ENCODE measurements at places on chromosomes 2 and 18.

GRCh38 chr2:178804791-178805190 is 2.4 kb downstream of the TTN start:
- no peak for DNase-seq

- no peak for DNase-seq
Observed at GRCh38 chr18:56390626-56391025, 247.8 kb downstream of the TXNL1 start.

- no peak for DNase-seq
Observed at GRCh38 chr2:26483516-26483915, 5.6 kb upstream of the OTOF start.

- no peak for DNase-seq
Observed at GRCh38 chr2:17995593-17995992, 117.1 kb downstream of the KCNS3 start.

- no peak for DNase-seq
Observed at GRCh38 chr18:28571929-28572328, 395.0 kb upstream of the CDH2 start.

DNA sequence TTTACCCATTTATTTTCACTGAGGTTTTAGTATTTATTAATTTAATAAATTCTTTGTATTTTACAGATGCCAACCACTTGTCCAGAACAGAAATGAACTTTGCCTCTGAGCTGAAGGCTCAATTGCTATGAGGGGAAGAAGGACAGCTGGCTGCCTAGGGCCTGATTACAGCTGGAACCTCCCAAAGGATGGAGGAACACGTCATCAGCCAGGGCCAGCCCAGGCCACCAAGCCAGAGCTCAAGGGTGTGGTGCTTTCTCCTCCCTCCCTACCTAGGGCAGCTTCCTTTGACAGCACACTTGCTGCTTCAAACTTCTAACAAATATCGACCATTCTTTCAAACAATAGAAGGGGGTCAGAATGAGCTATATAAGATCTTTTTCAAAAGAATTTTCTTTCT is 19.7 kb upstream of the RIOK3 start:
- DNase-seq: no peak

DNA sequence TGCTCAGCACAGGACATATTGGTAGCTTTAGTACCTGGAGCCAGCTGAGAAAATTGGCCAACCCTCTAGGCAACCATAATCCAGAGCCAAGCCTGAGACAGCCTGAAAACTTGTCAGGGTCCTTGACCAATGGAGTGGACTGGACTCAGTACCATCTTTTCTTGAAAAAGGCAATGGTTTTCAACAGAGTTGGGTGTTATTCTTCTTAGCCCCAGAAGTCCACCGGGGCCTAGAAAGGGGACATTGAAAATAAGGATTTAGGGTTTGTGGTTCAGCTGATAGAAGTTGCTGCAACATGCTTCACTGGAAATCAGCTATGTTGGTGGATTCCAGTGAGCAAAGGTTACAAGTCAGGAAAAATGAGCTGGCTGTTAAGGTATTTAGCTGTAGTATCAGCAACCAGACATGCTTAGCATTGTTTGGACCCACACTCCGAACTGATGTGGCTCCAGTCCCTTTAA is 22.1 kb upstream of the CNOT11 start:
- no peak for DNase-seq

GRCh38 chr2:46657042-46657504 is 177.7 kb downstream of the TMEM247 start:
- no peak for DNase-seq

- DNase-seq: no peak
Observed at GRCh38 chr2:233799087-233799665, 21.0 kb downstream of the MROH2A start.

- no peak for DNase-seq
Observed at GRCh38 chr18:49813069-49813318, 339 bp downstream of the ACAA2 start.

DNA sequence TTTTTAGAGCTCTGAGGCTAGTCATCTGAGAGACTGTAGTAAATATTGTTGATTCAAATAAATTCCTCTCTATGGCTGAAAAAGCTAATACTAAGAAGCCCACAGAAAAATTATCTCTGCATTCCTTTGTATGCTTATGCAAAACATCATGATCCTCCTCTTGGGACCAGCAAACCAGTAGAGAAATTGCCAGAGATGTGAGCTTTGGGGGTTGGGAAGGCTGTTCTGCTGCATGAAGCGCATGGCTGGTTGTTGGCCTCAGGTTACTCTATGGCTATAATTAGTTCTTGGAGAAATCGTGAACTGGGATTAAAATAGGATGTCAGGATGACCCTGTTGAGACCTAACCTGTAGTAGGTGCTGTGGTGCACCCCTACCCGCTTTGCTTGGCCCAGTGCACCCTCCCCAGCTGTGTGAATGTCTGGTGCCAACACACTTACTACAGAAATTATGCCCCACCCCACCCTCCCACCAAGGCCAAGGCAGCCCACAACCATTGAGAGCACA is 35.5 kb upstream of the C1D start:
- DNase-seq: no peak

- DNase-seq: no peak
Observed at GRCh38 chr2:235501673-235502031, 7.8 kb downstream of the AGAP1 start.

GRCh38 chr18:3266062-3266608 is 4.2 kb downstream of the MYL12B start:
- DNase-seq: no peak

- no peak for DNase-seq
Observed at GRCh38 chr2:112242384-112242783, 12.5 kb downstream of the ZC3H8 start.

DNA sequence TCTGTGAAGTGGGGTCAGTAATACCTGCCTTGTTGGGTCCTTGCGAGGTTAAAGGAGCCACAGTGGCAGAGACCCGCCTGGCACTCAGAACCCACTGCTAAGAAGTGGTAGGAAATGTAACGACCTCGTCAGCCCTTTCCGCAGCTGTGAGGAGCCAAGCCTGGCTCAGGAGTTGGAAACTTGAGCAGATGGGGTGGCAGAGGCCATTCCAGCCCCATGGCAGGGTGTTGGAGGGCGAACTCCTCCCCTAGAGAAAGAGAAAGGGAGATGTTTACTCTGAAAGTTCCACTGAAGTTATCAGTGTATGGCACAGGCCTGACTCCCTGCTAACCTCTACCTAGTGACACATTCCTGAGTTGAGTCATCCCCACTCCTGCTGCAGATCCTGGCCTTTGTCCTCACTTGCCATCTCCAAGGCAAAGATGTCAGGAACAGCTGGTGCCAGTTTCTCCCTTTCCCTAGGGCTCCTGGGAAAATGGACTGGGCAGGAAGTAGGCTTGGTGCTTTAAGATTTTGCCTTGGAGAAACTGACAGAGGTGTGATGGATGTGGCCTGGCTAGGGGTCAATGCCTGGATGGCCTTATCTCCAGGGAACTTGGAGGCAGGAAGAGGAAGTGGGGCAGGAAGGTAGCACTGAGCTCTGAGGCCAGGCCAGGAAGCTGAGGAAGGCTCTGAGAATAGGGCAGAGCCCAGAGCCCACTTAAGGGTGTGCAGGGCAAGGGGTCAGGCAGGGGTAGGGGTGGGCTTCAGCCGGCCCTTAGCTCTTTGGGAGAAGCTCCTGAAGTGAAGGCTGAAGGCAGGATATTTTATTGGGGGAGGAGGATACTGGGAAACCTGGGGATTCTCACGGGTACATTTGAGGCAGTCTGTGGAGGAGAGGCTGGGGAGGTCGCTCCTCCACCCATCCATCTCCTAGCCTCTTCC is 888 bp downstream of the VAMP5 start:
- DNase-seq: no peak

- DNase-seq: no peak
Observed at GRCh38 chr2:44267269-44267795, 7.9 kb upstream of the SLC3A1 start.

GRCh38 chr18:68494802-68495581 is 219.9 kb downstream of the TMX3 start:
- no peak for DNase-seq

DNA sequence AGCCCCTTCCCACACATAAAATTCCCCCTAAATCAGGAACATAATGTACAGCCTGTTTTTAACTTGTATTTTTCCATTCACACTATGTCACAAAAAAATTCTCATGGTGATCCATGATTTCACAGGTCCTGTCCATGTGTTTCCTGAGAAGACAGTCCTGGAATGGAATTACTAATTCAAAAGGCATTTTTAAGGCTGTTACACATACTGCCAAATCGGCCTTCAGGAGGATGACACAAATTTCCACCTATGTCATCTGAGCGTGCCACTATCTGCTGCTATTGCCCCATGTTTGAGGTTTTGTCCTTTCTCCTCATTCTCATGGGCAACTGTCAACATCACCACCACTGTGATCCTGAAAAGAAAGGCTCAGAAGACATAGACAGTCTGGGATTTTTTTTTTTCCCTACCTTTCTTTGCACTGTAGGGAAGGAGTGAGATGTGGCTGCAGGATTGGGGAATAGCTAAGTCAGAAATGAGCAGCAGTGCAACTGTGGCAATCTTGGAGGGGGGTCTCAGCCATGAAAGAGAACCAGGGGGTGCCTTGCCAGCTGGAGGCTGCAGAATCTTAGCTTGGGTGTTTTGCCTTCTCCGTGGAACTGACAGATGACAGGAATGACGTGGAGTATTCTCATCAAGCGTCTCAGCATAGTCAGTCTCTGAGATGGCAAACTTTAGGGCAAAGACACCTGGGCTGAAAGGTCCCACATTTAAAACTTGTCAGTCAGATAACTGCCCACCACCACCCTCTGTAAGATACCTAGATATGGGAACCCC is 73.4 kb downstream of the MARCHF4 start:
- no peak for DNase-seq

- no peak for DNase-seq
Observed at GRCh38 chr18:79900610-79901570, 50.6 kb downstream of the SLC66A2 start.

- no peak for DNase-seq
Observed at GRCh38 chr18:79401494-79402208, 5.9 kb downstream of the NFATC1 start.

DNA sequence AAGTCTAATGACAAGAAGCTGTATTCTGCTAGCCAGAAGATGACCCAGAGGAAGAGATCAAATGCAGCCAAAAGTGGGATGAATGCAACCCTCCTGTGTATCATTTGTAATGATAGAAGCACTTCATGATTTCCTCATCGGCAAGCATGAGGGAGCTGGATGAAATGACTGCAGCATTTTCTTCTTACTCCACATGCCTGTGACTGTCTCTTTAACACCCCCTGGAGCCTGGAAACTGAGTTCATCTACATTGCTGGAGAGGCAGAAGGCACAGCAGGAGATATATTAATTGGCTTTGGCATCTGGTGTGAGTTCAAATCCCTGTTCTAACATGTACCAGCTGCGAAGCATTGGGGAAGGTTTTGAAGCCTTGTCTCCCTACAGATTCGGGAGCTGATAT is 37.7 kb downstream of the ID2 start:
- no peak for DNase-seq

- DNase-seq: no peak
Observed at GRCh38 chr18:62839874-62840713, 124.8 kb downstream of the PHLPP1 start.

DNA sequence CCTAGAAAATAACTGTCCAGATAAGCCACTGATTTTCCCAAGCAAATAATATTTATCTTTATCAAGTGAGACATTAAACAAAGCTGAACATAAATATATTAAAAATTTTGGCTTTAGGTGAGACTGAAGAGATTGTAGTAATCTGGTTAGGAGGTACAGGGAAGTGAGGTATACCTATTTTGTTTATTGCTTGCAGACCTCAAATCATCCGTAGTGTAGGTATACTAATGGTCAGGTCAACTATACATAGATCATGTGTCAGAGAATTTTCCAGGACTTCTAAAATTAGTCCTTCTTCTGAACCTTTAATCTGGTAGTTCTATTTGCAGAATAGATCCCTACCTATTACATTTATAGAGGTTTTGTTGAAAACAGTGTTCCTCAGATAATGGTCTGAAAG is 41.5 kb downstream of the SP140 start:
- DNase-seq: no peak

DNA sequence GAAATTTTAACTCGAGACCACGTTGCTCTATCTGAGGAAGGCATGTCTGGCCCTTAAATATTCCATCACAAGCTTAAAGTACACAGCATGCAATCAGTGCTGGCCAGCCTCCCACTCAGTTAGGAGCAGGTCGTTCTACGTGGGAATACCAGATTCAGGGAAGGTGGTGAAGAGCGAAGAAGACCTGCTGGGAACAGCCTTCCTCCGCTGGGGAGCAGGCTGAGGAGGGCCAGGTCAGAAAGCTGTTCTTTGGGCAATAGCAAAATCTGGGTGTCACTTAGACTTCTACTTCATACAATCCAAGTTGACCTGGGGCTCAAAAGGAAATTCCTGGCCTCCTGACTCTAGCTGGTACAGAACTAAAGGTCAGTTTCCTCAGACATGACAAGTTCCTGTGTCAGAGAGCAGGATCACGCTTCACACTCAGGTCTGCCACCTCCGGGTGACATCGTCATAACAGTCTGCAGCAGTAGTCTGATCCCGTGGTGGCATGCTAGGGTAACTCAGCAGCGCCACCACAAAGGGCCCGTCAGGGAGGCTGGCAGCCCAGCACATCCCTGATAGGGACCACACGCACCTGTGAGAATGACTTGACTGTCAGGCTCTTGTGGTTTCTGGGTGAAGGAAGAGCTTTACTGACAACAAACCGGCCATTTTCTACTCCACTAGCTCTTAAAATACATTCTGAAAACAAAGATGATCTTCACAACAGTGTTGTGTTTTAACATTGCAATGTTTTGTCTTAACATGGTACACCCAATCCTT is 35.2 kb upstream of the NAPG start:
- DNase-seq: no peak

- no peak for DNase-seq
Observed at GRCh38 chr2:161316701-161317100, 8.5 kb downstream of the PSMD14 start.

DNA sequence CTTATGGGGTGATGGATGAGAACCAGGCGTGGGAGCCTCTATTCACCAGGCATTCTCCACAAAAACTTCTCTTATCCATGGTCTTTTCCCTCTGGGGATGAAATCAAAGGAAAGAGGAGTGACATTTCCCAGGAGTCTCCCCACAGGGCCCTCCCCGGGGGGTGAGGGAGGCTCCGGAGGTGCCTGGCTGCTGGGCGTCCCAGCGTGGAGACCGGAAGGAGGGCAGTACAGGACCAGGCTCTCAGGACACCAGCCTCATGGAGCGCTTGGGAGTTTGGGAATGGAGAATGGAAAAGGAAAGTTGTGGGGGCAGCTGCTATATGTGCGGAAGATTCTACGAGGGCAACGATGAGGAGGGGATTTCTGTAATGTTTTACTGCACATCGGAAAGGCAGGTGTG is 22.1 kb downstream of the CIB4 start:
- no peak for DNase-seq

Data from retina (tissue), 1 donor.